ENCODE measurements at places on chromosomes 3 and 15.

- DNase-seq, result no peak
Observed at GRCh38 chr3:195384952-195385351, 57.9 kb downstream of the ACAP2 start.

GRCh38 chr15:99844150-99844549, 110.9 kb upstream of the LYSMD4 start:
- DNase-seq, result no peak

DNA sequence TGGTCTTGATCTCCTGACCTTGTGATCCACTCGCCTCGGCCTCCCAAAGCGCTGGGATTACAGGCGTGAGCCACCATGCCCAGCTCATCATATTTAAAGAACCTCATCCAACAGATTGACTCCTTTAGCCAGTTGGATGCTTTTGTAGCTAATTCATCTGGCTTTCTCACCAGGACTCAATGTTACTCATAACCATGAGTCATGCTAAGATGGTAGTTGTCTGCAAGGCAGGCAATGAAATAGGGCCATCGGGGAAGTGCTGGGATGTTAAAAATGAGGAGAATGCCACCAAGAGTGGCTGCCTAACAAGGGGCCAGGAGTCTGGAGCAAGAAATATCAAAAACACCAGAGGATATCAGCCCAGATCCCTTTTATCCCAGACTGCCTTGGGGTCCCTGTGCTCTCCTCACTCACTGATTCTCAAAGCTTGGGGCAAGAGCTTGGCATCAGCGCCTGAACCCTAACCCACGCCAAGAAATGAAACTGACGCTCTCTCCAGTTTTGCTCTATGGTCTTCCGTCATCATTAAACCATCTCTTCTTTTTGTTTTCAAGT, 7.4 kb upstream of the PCOLCE2 start:
- DNase-seq, result no peak

- DNase-seq, result no peak
Observed at GRCh38 chr15:82655606-82656005, 8.4 kb upstream of the CPEB1 start.

GRCh38 chr3:126441256-126441880, 34.3 kb downstream of the ZXDC start:
- no peak for DNase-seq

DNA sequence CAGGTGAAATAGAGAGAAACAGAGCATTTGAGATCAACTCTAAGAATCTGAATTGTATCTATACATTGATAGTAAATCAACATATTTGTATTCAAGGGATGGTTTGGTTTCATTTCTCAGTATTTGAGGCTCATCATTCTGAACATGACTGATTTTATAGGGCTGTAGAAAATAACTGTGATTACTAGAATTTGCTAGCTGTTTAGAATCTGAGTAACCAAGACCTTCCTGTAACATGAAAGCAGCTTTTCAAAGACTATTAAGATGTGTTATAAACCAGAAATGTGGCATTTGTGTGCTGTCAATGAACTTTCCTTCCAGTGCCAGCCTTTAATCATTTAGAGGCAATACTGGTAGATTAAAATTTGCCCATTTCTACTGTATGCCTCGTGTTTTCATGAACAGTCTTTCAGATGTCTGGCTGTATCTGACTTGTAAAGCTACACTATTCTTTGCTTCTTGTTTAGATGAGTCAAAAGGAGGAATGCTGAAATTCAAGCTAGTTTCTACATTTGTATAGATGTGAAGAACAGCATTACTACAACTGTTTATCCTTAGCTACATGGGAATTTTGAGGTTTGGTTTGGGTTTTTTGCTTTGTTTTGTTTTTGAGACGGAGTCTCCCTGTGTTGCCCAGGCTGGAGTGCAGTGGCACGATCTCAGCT, 137.3 kb upstream of the BHLHE40 start:
- DNase-seq, result no peak

- no peak for DNase-seq
Observed at GRCh38 chr15:68391121-68391520, 40.8 kb downstream of the ITGA11 start.

- no peak for DNase-seq
Observed at GRCh38 chr3:7999384-7999783, 502.2 kb upstream of the LMCD1 start.

- no peak for DNase-seq
Observed at GRCh38 chr3:8112587-8112986, 389.0 kb upstream of the LMCD1 start.

DNA sequence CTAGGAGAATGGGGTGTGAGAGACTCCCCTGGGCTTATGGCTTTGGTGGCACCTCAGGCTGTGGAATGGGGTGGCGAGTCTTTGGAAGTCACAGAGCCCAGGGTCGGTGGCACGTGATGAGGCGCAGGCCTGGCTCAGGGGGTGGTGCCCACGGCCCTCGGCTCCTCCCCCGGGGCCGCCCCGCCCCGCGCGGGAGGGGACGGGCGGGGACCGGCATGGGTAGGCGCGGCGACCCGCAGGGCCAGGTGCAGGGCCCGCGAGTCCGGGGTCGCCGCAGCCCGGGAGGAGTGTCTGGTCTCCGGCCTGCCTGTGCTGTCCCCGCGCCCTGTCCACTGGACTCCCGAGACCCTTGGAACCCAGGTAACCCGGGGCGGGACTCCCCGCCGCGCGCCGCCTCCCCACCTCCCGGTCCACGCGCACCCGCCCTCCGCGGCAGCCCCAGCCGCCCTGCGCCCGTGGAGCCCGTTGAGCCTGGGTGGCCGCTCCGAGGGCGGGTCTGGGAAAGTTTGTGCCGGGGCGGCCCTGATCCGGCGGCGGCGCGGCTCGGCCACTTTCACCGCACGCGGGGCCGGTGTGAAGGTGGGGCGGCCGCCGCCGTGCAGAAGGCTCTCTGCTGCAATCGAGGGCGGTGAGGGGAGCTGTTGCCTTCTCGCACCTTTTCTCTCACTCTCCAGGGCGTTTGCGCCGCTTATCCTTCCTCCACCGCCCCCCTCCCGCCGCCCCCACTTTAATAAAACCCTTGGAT, at the start of gene PAQR5:
Gene PAQR5 (plus strand): TSS at position 216 of the 745 bp plus-strand sequence. CDS start 61,169 bp downstream, outside the sequence.
- no peak for DNase-seq

DNA sequence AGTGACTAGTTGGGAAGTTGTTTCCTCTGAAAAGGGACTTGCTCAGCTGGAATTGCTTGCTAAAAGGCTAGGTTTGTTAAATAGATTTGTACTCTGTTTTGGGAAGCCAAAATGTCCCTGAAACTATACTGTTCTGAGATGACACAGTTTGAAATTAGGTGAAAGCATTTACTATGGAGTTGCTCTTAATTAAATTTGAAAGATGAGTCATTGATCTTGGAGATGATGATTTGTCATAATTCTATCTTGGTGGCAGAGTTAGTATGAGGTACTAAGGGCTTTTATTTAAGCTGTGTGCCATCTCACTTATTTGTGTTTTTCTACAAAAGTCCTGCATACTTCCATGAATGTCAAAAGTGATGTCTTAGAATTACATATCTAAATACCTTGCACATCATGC, 320.9 kb downstream of the PTPRG start:
- DNase-seq, result no peak

- no peak for DNase-seq
Observed at GRCh38 chr15:80953001-80953952, 36.3 kb downstream of the MESD start.

GRCh38 chr3:80889535-80889934, 871.9 kb downstream of the GBE1 start:
- no peak for DNase-seq

DNA sequence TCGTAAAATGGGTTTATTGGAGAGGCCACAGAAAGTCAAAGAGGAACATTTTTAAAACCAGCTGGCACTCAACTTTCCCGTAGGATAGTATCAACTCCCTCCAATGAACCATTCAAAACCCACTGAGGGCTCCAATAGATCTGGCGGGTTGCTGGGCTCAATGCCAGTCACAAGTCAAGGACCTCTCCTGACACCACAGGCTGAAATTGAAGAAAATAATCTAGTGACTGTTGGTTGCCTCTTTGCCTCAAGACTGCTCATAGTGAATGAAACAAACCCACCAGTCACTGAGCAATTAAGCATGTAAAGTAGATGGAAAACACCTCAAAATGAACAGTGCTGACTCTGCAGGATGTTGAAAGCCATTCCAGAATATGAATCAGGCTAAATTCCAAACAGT, 500.6 kb upstream of the AGTR1 start:
- DNase-seq, result no peak

DNA sequence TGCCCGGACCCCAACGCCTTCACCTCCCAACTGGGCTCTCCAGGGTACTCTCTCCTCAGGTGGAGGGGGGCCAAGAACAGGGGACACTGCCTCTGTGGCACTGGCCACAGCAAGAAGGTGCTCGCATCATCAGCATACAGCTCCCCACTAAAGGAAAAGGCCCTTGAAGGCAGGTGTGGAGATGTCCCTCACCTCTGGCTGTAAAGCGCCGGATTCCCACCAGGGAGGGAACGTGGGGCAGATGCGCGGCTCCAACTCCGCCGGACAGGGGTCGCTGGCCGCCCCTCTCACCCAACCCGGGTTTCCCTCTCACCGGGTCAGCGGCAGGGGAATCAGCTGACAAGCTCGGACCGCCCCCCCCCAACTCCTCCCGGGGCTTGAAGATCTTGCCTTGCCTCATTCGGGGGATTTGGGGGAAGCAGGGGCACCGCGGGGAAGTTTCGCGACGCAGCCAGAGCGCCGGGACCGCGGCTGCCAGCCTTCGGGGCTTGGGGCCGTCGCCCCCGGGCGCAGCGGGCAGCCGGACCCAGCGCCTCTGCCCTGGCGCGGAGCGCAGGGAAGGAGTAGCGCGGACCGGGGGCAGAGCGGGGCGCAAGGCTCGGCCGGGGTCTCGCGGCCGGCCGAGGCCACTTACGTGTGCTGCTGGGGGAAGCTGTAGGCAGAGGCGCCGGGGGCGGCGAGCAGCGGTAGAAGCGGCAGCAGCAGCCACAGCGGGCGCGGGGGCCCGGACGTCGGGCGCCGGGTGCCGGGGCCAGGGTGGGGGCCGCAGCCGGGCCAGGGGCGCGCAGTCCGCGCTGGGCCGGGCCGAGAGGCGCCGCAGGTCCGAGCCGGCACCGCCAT, 630 bp downstream of the CACNA2D2 start:
- no peak for DNase-seq

DNA sequence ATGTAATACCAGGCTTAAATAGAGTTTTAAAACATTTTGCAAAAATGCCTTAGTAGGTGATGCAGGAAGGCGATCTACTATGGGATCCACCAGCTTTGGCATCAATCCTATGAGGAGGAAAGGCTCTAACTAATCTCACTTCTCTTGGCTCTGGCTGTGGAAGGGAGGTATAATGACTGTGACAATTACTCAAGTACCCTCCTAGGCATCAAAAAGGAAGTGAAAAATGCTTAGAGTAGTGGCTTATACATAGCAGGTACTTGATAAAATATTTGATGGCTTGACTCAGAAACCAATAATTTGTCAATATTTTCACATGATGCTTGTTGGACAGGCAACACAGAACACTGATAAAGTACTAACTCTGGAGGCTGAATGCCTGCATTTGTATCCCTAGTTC, 34.1 kb upstream of the SERPINI2 start:
- no peak for DNase-seq

- peak; percentile 4 for DNase-seq
Observed at GRCh38 chr3:85572426-85572825, 613.6 kb downstream of the CADM2 start.

GRCh38 chr15:40992241-40992741, 39.0 kb downstream of the CHAC1 start:
- DNase-seq, result no peak

DNA sequence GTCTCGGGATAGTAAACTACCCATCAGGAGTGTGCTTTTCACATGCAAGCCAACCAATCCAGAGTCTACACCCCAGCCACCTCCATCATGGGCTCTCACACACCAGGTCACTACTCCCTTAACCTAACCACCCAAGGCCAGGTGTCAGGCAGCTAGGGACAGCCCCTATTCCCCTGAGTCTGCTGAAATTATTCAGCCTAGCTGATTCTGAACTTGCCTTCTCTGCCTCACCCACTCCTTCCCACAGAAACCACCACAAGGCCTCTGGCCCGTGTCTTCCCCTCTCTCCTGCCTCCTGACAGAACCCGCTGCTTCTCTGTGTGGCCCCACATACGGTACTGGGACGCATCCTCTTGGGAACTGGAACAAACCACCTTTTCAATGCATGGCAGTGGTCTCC, 82.1 kb downstream of the PCSK6 start:
- no peak for DNase-seq

- DNase-seq, result no peak
Observed at GRCh38 chr3:35751207-35751606, 111.9 kb downstream of the ARPP21 start.

GRCh38 chr3:51673181-51673801, 2.2 kb downstream of the TEX264 start:
- peak; percentile 52 for DNase-seq

DNA sequence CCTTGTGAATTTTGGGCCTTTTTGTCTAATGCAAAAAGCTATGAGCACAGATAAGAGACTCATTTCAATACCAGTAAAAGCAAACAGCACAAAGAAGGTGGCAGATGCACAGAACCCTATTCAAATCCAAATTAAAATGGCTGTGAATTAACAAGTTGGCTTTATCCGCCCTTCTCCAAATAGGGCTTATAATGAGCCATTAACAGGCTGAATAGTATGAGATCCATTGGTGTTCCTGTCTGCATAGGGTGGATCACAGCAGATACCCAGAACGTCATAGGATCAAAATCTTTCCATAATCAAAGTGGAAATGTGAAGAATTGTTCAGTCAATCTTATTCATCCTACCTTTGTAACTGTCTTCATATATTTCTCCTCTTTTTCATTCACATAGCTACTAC, 282.4 kb upstream of the UMPS start:
- no peak for DNase-seq

GRCh38 chr15:68507447-68507846, 71.3 kb upstream of the CORO2B start:
- no peak for DNase-seq

DNA sequence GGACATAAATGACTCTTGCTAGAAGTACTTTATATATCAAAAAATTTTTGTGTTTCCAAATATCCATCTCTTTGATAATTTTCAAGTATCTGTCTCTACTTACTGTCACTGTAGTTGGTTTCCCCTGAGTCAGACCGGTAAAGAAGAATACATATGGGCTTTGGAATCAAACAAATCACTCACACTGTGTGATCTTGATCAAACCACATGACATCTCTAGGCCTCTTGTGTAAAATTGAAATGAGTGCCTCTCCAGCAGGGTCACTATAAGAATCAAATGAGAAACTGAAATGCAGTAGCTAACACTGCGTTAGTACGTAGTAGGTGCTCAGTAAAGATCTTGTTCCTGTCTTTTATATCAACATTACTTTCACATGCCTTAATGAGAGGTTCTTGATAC, 314.6 kb upstream of the STT3B start:
- DNase-seq, result no peak

- no peak for DNase-seq
Observed at GRCh38 chr3:4835616-4836043, 143.6 kb upstream of the BHLHE40 start.

GRCh38 chr3:3109407-3110298, 521 bp downstream of the IL5RA start:
- no peak for DNase-seq

GRCh38 chr3:5663601-5664000, 476.1 kb downstream of the EDEM1 start:
- DNase-seq, result no peak

Measured in epithelial cell of proximal tubule (primary cell).